Neural crest cell (in vitro differentiated cells): ENCODE measurements at places on chromosomes 2 and 18. TPM values are rescaled to one million over a fixed set of nuclear protein-coding genes. Genes with fewer than 3 reads are reported as not detected.

GRCh38 chr2:158658396-158658795 is 136.7 kb upstream of the DAPL1 start:
- no peaks in the 10 kb centered on the region for H3K27me3 ChIP-seq
- H3K4me1 ChIP-seq: no peaks in the 10 kb centered on the region
- no peak for DNase-seq
- no peak overlapping the region for H3K27ac ChIP-seq

The FMNL2 gene
- 54.9 and 55.3 TPM in 2 replicates for total RNA-seq

DNA sequence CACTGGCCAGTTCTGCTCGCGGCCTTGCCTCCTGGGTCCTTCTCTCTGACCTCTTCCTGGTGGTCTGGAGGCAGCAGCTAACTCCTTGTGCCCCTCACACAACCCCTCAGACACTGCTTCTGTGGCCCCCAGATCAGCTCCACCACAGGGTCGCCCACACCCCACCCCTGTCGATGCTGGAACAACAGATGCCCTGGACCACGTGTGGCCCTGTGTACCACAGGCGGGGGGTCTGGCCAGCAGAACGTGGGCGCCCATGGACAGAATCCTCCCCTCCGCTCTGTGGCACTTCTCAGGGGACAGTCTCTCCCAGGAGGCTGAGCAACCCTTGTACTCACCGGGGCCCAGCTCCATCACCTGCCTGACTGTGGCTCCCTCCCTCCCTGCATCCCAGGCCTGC is 245.6 kb downstream of the NDUFA10 start:
- no peak for DNase-seq
- H3K4me3 ChIP-seq: no peak overlapping the region

DNA sequence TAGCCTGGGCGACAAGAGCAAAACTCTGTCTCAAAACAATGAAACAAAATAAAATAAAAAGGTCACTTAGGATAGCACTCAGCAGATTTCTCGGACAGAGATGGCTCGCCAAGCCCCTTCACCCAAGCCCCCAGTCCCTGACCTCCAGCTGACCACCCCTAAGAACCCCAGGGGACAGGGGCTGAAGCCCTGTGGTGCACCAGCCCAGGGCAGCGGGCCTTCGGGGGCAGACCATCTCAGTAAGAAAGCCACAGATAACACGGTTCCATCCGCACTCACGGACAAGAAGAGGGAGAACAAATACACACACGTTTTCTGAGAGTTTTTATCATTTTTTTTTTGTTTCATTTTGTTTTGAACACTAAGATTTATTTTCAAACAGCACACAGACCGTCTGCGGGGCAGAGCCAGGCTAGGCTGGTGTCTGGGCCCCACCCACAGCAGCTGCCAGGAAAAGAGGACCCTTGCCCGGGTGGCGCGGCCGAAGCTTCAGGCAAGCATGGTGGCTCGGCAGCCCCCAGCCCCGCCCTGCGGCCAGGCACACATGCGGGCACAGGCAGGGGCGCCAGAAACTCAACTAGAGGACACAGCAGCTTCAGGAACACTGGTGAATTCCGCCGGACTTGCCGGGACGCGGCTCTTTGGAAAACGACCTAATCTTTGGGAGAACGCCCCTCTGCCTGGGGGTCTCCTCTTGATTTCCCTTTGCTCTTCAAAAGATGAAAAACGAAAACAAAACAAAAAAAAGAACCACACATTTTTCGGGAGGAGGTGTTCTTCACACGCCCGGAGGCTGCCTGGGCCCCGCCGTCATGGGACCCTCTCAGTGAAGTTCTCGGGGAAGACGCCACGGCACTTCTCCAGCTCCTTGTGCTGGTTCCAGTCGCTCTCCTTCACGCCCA is 59.0 kb downstream of the BIN1 start:
- H3K4me3 ChIP-seq: no peak overlapping the region
- peaks cover 2% of the 10 kb centered on the region for H3K36me3 ChIP-seq
- no peak for DNase-seq
- H3K27ac ChIP-seq: peak overlapping the region; percentile 27
- H3K27me3 ChIP-seq: no peaks in the 10 kb centered on the region
- peaks cover 3% of the 10 kb centered on the region for H3K4me1 ChIP-seq

GRCh38 chr2:64794426-64794995 is 140.8 kb upstream of the SERTAD2 start:
- H3K36me3 ChIP-seq: no peaks in the 10 kb centered on the region
- no peak overlapping the region for H3K27ac ChIP-seq
- H3K27me3 ChIP-seq: peaks cover 2% of the 10 kb centered on the region

- no peak for DNase-seq
- H3K4me3 ChIP-seq: no peak overlapping the region
- H3K36me3 ChIP-seq: peaks cover 19% of the 10 kb centered on the region
- H3K27ac ChIP-seq: peak overlapping the region; percentile 64
- no peaks in the 10 kb centered on the region for H3K27me3 ChIP-seq
These were observed 20.0 kb downstream of the SETBP1 start for GRCh38 chr18:44700652-44701051.

- no peak overlapping the region for H3K4me3 ChIP-seq
- H3K27ac ChIP-seq: no peak overlapping the region
- no peak for DNase-seq
- H3K4me1 ChIP-seq: no peaks in the 10 kb centered on the region
- H3K36me3 ChIP-seq: peaks cover 2% of the 10 kb centered on the region
- no peaks in the 10 kb centered on the region for H3K27me3 ChIP-seq
These were observed 890.5 kb downstream of the CNTNAP5 start for GRCh38 chr2:124915567-124915966.

- no peak overlapping the region for H3K4me3 ChIP-seq
- H3K36me3 ChIP-seq: no peaks in the 10 kb centered on the region
- no peaks in the 10 kb centered on the region for H3K4me1 ChIP-seq
- H3K27ac ChIP-seq: no peak overlapping the region
- peaks cover 6% of the 10 kb centered on the region for H3K27me3 ChIP-seq
- DNase-seq: no peak
These were observed 11.6 kb downstream of the KLHL14 start for GRCh38 chr18:32761231-32761630.

- H3K4me1 ChIP-seq: no peaks in the 10 kb centered on the region
- peaks cover 4% of the 10 kb centered on the region for H3K36me3 ChIP-seq
- DNase-seq: no peak
- peak overlapping the region; percentile 15 for H3K27ac ChIP-seq
- no peak overlapping the region for H3K4me3 ChIP-seq
These were observed 40.2 kb upstream of the GPR17 start for GRCh38 chr2:127605691-127606263.

The SP110 gene
- 5.3 and 5.6 TPM in 2 replicates for total RNA-seq

DNA sequence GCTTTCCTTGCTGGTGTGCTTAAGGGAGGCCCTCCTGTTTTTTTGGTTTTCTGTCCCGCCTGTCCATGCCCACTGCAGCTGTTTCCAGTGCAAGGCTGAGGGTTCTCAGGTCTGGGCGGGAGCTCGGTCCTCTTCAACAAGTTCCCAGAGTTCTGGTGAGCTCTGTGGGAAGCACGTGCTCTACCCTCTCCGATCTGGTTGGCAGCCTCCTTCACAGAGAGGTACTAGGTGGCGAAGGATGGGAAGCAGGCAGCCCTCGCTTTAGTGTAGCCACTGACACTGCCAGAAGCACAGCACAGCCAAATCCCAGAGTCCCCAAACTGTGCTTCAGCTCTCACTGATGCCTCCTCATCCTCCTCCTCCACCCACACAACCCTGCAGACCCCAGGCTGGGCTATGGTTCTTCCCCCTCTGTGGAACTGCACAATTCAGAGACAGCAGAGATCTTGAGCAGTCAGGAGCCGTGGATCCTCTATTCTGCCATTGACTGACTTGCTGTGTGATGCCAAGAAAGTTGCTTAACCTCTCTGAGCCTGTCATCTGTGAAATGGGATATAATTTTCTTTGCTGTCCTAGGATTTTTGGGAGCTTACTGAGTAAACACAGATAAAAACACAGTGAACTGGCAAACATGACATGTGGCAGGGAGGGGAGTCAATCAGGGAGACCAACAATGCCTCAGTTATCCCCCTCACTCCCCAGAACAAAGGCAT is 157.3 kb downstream of the MSH2 start:
- no peak for DNase-seq
- H3K27me3 ChIP-seq: peaks cover 17% of the 10 kb centered on the region
- H3K36me3 ChIP-seq: no peaks in the 10 kb centered on the region
- H3K4me1 ChIP-seq: no peaks in the 10 kb centered on the region

The ITGA4 gene
- 74.4 and 75.6 TPM in 2 replicates for total RNA-seq

- peaks cover 5% of the 10 kb centered on the region for H3K36me3 ChIP-seq
- no peaks in the 10 kb centered on the region for H3K27me3 ChIP-seq
- peak overlapping the region; percentile 60 for H3K27ac ChIP-seq
- H3K4me1 ChIP-seq: no peaks in the 10 kb centered on the region
- no peak overlapping the region for H3K4me3 ChIP-seq
- no peak for DNase-seq
These were observed 59.5 kb upstream of the THUMPD2 start for GRCh38 chr2:39838589-39838988.

The PLCD4 gene
- 0.37 and 1.1 TPM in 2 replicates for total RNA-seq

GRCh38 chr2:223076573-223076972 is 24.6 kb downstream of the KCNE4 start:
- DNase-seq: no peak
- H3K4me3 ChIP-seq: no peak overlapping the region
- no peak overlapping the region for H3K27ac ChIP-seq
- no peaks in the 10 kb centered on the region for H3K4me1 ChIP-seq
- H3K27me3 ChIP-seq: no peaks in the 10 kb centered on the region

DNA sequence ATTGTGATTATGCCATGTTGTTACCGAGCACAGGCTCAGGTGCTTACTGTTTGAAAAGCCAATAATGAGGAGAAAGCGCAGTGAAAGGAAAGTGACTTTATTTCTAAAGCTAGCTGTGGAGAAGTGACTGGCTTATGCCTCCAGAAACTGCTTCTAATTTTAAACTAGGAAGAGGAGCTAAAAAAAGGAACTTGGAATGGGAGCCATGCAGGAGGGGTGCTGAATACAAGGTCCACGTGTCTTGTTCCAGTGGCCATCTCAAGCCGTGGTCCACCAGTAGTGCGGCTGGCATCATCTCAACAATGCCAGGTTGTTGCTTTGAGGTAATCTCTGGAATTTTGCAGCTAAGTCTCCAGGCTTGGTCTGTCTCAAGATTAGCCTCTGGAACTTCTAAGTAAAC is 282.0 kb downstream of the THSD7B start:
- H3K4me3 ChIP-seq: no peak overlapping the region
- DNase-seq: no peak
- H3K4me1 ChIP-seq: no peaks in the 10 kb centered on the region
- H3K27ac ChIP-seq: no peak overlapping the region

GRCh38 chr2:207879536-207879935 is 109.8 kb upstream of the FZD5 start:
- H3K4me1 ChIP-seq: no peaks in the 10 kb centered on the region
- no peak overlapping the region for H3K4me3 ChIP-seq
- H3K27me3 ChIP-seq: no peaks in the 10 kb centered on the region
- H3K27ac ChIP-seq: no peak overlapping the region

DNA sequence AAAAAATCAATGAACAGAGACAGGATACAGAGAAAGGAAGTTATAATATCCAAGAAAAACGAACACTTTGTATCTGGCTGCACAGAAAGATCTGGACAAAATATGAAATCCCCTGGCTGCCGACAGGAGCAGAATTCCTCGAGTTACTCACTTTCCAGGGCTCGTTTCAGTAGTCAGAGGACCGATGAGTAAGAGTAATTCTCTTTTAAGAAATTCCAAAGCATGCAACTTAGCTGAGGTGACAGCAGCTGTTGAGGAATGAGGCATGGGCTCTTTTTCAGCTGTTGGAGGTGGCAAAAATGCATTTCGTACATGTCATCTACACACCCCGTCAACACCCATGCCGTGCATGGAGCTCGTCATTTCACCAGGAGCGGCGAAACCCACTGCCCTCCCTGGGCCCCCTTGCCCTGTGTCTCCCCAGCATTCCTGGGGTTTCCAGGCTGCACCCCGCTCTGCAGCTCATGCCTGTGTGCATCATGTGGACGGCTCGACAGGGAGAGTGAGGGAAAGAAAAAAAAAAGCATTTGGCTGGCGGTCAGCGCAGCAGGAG is 210.8 kb upstream of the SMIM21 start:
- H3K4me1 ChIP-seq: peaks cover 18% of the 10 kb centered on the region
- no peaks in the 10 kb centered on the region for H3K27me3 ChIP-seq
- DNase-seq: no peak
- H3K36me3 ChIP-seq: peaks cover 2% of the 10 kb centered on the region

DNA sequence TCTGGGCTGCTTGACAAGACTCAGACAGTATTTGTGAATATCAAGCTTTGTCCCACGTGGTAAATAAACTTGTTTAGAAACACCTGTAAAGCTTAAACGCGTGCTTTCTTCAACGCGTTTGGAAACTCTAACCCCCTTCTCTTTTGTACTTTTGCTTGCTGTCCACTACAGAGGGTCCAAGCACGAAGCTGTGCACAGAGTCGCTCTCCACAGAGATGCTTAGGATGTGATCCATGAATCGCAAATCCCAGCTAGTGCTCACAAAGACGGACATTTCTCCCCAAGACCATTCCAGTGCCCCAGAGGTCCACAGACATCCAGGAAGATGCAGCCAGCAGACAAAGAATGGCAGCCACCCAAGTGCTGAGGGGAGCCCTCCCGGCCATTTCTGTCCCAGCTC is at the start of gene GPR45:
Gene GPR45, plus strand, starts transcription at position 301 of the 400 bp plus-strand sequence. CDS start 116 bp downstream, outside the sequence.
- H3K27me3 ChIP-seq: no peaks in the 10 kb centered on the region
- no peak within 1 kb of the TSS for H3K27ac ChIP-seq
- DNase-seq: no peak
- H3K4me3 ChIP-seq: no peak within 1 kb of the TSS
- H3K36me3 ChIP-seq: no peaks in the 10 kb centered on the region

The TMEM247 gene
- total RNA-seq: not detected in 2 replicates

- H3K4me3 ChIP-seq: no peak overlapping the region
- peaks cover 6% of the 10 kb centered on the region for H3K4me1 ChIP-seq
- no peak for DNase-seq
- no peaks in the 10 kb centered on the region for H3K36me3 ChIP-seq
- H3K27ac ChIP-seq: no peak overlapping the region
These were observed 880.6 kb downstream of the TSN start for GRCh38 chr2:122636097-122636496.

DNA sequence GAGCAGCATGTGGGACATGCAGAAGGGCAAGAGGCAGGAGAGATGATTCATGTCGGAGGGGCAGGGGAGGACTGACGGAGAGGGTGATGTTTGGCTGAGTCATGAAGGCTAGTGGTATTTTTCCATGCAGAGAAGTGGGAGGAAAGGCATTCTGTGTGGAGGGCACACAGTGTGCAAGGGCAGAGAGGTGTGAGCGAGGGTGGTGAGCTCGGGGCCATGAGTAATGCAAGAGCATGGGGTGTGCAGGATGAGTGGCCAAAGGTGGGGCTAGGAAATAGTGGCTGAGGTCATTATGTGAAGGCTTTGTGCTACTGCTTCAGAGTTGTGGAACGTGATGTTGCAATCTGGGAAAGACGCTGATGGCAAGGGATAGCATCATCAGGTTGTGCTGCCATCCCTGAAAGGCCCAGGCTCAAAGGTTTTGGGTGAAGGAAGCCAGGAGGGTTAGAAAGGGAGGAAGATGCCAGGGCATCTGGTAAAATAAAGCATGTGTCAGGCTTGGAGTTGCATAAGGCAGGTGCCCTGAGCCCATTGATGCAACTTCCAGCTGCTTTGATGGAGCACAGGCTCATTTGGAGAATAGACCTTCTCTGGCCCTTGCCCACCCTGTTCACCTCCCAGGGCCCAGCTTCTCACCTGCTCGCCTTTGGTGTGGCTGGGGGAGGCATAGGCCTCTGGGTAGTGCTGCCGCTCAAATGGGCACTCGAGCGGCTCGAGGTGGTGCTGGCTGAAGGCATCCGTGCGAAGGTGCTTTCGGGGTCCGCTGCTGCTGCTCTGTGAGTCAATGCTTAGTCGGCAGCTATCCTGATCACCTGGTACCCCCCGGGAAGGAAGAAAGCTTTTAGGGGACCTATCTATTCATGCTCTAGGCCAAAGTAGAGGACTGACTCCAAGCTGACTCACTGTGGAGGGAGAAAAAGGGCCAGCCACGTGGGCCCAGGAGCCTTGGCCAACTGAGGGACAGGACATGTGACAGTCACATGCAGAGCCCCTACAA is 37.5 kb downstream of the PAX8 start:
- peak overlapping the region; percentile 35 for H3K27ac ChIP-seq
- no peaks in the 10 kb centered on the region for H3K36me3 ChIP-seq
- H3K4me3 ChIP-seq: no peak overlapping the region
- H3K4me1 ChIP-seq: peaks cover 26% of the 10 kb centered on the region
- DNase-seq: no peak
